H9 (cell line): ENCODE measurements at places on chromosomes 3 and 15. TPM values are rescaled to one million over a fixed set of nuclear protein-coding genes. Genes with fewer than 3 reads are reported as not detected.

The LRRC31 gene
- total RNA-seq, result not detected in 2 replicates

The RBP2 gene
- total RNA-seq, result not detected in 2 replicates

DNA sequence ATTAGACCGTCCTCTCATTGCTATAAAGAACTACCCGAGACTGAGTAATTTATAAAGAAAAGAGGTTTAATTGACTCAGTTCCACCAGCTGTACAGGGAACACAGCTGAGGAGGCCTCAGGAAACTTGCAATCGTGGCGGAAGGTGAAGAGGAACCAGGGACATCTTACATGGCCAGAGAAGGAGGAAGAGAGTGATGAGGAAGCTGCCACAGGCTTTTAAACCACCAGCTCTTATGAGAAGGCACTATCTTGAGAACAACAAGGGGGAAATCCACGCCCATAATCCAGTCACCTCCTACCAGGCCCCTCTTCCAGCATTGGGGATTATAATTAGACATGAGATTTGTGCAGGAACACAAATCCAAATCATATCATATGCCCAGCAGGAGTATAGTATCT lies 138.5 kb downstream of the ALCAM start:
- DNase-seq, result no peak
- H3K27ac ChIP-seq, result no peak overlapping the region
- no peak overlapping the region for H3K4me3 ChIP-seq
- no peaks in the 10 kb centered on the region; the same call in 2 of the 3 replicates for H3K36me3 ChIP-seq
- H3K27me3 ChIP-seq, result no peaks in the 10 kb centered on the region

DNA sequence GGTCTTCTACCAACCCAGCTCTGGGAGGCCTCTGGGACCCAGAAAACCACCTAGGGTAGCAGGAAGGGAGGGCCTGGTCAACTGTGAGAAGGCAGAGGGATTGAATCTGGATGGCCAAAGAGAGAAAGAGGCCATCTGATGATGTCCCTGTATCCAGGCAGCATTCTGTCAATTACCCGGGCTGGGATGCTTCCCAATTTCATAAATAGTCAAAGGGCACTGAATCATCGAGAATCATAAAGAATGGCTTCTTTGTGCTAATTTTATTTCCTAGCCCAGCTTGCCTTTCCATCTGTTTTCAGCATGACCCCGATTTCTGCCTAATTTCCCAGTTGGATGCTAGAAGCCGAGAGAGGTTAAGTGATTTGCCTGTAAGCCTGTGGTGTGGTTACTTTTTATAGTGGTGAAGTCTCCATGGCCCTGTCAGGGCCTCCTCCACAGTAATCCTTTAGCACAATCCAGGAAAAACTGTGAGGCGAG lies 129.2 kb downstream of the FAM43A start:
- H3K27me3 ChIP-seq, result no peaks in the 10 kb centered on the region
- no peak for DNase-seq
- no peak overlapping the region for H3K27ac ChIP-seq
- H3K36me3 ChIP-seq, result no peaks in the 10 kb centered on the region
- no peak overlapping the region for H3K4me3 ChIP-seq
